ENCODE measurements at places on chromosomes 1 and 21.

GRCh38 chr1:41151846-41152245 lies 90.3 kb downstream of the SCMH1 start:
- DNase-seq: no peak

DNA sequence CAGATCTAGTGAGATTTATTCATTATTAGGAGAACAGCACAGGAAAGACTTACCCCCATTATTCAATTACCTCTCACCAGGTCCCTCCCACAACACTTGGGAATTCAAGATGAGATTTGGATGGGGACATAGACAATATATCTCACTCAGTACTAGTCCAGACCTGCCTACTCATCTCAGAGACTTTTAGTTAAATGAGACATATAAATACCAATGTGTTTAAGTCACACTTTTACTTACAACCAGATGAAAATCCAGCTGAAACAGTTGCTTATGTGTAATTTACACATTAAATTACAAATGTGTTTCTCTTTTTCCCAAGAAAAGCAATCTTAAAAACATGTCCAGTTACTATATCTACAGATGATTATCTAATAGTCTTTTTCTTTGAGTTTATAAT lies 1145.6 kb downstream of the KCNT2 start:
- DNase-seq: no peak

DNA sequence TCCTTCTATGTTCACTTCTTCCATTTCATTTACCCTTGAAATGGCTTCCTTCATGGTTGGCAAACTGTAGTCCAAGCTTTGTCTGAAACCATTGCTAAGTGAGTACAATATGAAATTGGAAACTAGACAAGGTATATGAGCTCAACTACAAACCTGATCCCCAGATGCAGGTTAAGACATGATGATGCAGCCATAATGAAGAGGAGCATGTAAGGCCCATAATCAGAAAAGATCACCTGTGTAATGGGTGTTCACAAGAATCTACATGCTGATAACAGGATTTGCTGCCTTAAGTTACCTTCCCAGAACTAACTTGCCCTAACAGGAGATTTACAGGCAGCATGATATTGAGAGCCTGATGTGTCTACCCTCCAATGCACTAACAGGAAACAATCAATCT lies 153.9 kb downstream of the KCNH1 start:
- no peak for DNase-seq

GRCh38 chr1:91015358-91015780 lies 6.5 kb downstream of the ZNF644 start:
- DNase-seq: no peak

- no peak for DNase-seq
Measured at GRCh38 chr1:200438911-200439310, 29.1 kb upstream of the ZNF281 start.

DNA sequence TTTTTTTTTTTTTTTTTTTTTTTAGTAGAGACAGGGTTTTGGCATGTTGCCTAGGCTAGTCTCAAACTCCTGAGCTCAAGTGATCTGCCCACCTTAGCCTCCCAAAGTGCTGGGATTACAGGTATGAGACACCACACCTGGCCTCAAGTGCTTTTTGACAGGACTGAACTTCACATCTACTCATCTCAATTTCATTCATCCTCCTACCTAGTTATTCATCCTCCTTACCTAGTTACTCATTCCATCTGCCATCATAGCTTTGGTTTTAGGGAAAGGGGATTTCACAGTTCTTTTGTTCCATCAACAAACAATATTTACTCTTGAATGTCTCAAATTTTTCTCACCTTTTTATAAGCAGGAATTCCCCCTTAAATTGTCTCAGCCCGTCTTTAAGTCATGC lies 38.6 kb upstream of the RALGPS2 start:
- no peak for DNase-seq

- no peak for DNase-seq
Measured at GRCh38 chr1:210516697-210517459, 188.2 kb downstream of the HHAT start.

- DNase-seq: peak; percentile 89
Measured at GRCh38 chr1:151251656-151252470, 2.7 kb upstream of the PSMD4 start.

- no peak for DNase-seq
Measured at GRCh38 chr1:246582301-246583055, 16.2 kb downstream of the CNST start.

DNA sequence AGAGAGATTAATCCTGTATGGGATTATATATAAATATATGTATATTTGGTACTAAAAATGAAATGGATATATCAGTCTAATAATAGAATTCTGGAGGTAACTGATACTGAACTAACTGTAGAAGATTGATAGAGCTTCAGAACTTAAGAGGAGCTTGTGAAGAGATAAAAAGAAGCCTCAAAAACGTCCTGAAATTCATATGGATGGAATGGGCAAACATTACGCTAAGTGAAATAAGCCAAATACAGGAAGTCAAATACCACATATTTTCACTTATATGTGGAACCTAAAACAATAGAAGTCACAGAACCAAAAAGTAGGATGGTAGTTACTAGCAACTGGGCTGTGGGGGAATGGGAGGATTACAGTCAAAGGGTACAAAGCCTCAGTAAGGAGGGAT lies 36.0 kb upstream of the ADGRL4 start:
- no peak for DNase-seq

GRCh38 chr1:87132284-87132870 lies 196.3 kb upstream of the LMO4 start:
- no peak for DNase-seq

DNA sequence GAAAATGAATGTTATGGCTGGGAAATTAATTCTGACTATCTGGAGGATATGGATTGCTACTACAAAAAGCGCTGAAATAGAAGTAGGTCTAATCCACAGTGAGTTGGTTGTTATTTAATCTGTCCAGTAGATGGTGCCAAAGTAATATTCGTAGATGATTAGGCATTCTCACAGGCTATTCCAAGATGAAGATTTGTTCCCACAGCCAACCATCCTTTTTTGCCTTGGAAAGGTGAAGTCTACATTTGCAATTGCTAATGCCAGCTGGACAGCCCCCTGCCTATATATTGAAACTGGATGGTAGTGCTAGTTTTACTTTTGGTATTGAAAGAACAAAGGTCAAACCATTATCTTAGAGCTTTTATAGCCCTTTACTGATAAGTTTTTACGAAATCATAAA lies 43.8 kb downstream of the RBM11 start:
- no peak for DNase-seq

- no peak for DNase-seq
Measured at GRCh38 chr1:9755441-9755995, 68.2 kb downstream of the CLSTN1 start.

DNA sequence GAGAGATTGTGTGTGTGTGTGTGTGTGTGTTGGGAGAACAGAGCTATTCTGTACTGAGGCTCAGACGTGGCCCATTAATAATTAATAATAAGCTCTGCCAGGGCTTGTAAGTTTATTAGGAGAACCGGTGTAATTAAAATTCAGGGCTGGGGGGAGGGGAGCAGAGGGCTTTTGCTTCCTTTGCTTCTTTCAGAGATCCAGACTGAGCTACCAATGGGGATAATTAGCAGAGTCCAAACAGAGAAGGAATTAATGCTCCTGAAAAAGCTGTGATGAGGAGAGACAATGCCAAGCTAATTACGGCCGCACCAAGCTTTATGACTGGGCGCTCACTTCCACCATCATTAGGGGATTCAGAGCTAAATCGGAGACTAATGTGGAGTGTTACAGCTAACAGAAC lies 4.5 kb downstream of the SYT6 start:
- DNase-seq: no peak

GRCh38 chr1:209863766-209864485 lies 36.2 kb downstream of the UTP25 start:
- no peak for DNase-seq

- no peak for DNase-seq
Measured at GRCh38 chr1:161727256-161727924, 6.0 kb downstream of the FCRLB start.

DNA sequence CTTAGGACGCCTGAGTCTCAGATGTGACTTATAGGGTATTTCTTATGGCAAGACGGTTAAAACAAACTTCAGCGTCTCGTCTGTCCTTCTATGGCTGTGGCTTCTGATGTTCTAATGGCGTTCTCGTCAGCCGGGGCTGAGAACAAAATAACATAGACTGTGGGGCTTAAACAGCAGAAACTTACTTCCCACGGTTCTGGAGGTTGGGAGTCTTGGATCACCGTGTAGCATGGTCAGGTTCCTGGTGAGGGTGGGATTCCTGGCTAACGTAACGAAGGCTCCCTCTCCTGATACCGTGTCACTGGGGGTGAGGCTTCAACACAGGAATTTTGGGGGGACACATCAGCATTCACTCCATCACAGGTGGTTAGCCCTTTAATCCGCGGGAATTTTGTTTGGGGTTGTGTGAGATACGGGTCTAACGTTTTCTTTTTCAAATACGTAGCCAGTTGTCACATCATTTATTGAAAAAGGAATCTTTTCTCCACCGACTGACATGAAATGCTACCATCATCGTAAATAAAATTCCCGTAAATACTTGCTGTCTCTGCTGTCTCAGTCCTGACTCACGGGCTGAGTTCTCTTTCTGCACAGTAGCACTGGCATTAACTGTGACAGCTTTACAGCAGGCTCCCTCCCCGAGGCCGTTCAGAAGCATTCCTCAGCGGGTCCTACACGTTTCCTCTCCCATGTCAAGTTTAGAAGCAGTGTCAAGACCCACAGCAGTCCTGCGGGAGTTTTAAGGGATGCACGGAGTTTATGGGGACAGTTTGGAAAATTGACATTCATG lies 8.1 kb upstream of the POFUT2 start:
- no peak for DNase-seq

DNA sequence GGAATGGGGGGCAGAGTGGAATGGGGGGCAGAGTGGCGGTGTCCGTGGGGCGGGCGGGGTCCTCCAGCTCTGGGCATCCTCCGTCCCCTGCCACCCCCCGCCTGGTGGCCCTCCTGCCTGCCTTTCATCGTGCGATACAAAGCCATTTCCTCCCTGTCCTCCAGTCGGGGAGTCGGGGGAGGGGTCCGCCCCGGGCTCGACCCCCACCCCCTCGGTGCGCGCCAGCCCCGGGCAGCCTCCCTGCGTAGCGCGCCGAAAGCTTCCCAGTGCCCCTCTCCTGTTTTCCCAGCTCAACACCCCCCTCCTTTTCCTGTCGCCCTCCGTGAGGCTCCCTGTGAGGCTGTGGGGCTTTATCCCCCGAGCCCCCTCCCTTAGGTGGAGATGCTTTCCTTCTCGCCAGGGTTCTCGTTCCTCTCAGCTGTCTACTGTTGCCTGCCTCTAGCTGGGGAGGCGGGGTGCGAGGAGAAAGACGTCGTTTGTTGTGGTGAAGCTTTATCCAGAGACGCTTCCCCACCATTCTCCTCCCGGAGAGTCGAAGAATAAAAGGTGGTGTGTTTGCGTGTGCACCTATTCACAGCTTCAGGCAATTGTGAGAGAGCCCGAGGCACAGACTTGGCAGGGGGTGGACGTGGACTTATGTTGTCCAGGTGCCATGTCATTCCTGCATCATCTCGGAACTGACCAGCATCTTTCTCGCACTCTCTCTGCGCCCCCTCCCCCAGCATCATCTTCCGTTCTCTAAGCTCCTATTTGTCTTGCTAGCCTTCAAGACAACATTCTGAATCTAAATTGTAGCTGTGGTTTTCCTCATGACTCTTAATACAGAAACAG lies 848 bp downstream of the DNM3 start:
- DNase-seq: no peak

GRCh38 chr1:197127246-197127912 lies 19.1 kb downstream of the ASPM start:
- DNase-seq: no peak

DNA sequence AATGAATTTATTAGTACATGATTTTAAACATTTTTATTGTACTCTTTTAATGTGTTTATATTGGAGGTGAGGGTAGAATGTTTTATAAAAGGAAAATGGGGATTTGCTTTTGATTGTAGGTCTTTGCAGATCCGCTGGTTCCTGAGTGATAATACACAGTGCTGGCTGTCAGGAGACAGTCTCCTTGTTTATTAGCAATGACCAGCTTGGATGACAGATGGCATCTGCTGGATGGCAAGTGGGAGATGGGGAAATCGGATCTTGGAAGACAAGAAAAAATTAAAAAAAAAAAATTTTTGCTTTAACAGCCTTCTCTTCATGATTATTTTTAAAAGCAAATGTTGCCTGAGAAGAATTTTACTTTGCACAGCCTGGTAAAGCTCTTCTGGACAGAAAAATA lies 4.4 kb upstream of the PHTF1 start:
- DNase-seq: no peak

DNA sequence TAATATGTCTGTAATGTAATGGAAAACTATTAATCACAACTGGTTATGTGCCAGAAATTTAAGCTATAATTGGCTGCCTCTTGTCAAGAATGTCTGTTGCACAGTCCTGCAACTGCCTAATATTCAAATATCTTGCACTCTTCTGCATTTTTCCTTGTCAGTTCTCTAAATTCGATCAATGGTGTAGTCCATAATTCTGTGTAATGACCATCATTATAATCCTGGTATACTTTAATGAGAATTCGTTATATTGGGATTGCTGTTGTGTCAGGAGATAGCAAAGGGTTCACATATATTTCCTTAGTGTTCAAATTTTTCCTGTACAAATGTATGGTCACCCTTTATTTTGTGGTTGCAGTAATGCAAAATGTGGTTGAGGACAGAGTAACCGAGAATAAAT lies 4.8 kb downstream of the NTNG1 start:
- no peak for DNase-seq

- DNase-seq: no peak
Measured at GRCh38 chr1:232416026-232416568, 213.8 kb downstream of the SIPA1L2 start.

DNA sequence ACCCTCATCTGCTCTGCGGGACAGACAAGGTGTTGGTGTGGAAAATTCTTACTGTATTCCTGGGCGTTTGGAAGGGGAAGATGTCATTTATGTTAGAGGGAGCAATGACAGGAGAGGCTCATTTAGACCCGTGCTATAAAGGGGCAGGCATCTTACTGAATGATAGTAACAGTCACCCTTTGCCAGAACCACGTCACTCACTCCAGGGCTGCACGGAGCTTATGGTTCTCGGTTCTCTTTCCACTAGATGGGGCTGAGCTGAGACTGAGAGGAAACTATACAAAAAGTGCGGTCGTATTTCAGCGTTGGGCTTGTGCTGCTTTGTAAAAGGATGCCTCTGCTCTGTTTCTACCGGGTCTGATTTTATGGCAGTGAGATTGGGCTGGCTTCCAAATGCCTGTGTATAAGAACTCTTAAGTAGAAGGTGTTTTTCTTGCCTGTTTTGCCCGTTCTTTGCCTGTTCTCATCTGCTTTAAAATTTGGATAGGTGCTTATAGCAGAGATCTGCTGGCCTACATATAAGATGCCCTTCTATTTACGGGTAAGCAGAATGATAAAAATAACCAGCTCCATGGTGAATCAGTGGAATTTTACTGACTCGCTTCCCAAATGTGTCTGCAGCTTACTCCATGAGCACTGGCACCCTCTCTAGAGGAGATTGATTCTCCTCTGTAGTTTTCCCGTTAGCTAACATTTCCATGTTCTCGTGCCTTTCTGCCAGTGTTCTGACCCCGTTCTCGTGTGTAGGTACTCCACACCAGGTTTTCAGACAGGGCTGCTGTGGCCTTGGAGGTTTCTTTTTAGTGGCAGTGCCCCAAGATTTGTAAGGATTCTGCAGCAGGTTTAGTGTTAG lies 55.9 kb downstream of the MRPS6 start:
- no peak for DNase-seq

- no peak for DNase-seq
Measured at GRCh38 chr21:42541174-42541573, 27.5 kb downstream of the SLC37A1 start.

- DNase-seq: no peak
Measured at GRCh38 chr1:233543338-233544255, 70.3 kb upstream of the KCNK1 start.

- DNase-seq: no peak
Measured at GRCh38 chr1:228852511-228853088, 117.3 kb downstream of the RHOU start.
